MG63 (cell line): ENCODE measurements at places on chromosomes 7 and 10. TPM values are rescaled to one million over a fixed set of nuclear protein-coding genes. Genes with fewer than 3 reads are reported as not detected.

DNA sequence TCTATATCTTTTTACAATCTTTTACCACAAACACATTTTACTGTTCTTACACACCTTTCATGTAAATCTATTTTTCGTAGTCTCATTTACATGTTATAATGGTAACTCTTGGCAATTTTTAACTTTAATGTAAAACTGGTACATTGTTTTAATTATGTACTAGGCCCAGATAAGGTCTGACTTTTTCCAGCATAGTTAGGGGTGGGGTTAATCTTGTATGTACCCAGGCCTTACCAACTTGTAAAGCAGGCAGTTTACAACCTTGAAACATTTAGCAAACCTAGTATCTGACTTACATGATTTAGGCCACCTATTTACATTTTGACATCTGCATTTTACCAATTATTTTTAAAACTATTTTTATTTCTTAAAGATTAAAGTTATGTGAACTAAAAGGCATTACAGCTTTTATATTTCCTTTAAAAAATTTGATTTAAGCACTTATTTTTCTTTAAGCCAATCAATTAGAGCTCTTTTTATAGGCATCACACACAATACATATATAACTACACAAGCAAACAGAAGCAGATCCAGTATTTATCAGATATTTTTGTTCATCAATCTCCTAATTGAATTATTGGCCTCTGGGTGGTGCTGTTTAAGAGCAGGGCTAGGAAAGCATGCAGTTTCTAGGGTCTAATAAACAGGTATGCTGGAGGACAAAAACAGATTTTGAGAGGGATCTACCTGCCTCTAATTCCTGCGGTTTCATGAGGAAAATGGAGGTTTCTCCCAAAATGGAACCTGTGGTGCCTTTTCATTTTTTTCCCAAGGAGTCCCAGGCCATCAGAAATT is 19.7 kb upstream of the CROT start:
- no peak for DNase-seq

DNA sequence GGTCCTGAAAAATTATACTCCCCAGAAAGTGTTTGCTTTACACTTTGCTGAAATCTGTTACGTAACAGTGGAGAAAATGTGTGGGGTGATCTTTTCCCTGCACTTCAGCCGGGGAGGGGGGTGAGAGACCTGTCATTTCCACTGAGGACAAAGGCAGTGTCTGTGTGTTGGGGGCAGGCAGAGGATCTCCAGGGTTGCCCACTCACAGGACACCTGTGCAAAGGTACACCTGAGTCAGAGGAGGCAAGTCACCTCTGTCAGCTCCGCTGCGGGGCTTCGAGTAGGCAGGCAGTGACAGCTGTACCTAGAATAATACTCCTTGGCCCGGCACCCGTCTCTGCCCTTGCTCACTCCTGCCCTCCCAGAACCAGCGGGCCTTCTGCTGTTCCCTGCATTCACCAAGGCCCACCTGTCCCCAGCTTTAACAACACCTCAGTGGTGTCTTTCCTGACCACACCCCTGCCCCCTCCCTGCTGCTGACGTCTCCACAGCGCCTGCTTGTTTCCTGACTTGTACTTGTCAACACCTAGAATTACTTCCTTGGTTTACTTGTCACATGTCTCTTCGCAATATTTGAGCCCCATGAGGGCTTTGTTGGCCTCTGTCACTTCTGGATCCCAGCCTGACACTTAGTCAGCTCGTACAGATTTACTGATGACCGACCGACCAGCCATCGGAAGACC is 159.2 kb downstream of the NEURL1 start:
- no peak for DNase-seq

DNA sequence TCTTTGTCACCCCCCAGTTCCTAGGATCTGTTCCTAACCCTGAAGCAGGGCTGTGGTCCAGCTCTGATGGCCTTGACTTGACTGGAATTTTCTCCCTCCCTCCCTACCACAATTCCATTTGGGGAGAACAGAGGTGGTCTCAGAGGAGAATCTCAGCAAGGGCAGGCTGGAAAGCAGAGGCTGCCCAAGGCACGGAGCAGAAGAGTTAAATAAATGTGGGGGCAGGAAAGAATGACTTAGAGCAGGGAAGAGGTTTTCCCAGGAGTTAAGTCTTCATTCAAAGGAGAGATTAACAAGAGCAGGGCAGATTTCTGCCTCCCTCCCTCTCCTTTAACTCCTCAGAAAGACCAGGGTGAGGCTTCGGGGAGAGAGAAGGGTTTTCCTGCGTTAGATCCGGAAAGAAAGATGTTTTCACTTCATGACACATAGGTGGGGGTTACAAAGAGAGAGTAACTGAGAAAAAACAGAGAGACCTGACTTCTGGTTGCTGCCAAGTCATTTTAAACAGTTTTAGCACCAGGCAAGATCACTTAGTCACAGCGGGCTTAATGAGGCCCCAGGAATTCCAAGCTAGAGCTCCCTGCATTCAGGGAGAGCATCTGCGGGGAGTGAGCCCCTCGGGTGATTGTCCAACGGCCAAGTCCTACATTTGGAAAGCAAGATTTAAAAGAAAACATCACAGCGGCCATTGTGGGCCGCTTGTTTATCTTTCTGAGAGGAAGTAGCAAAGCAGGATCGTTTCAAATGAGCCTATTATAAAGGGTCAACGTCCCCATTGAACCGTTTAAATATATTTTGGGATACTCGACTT is 78.7 kb downstream of the ARHGAP22 start:
- peak; percentile 68 for DNase-seq

GRCh38 chr10:20668985-20669384 is 228.1 kb downstream of the NEBL start:
- DNase-seq = no peak

DNA sequence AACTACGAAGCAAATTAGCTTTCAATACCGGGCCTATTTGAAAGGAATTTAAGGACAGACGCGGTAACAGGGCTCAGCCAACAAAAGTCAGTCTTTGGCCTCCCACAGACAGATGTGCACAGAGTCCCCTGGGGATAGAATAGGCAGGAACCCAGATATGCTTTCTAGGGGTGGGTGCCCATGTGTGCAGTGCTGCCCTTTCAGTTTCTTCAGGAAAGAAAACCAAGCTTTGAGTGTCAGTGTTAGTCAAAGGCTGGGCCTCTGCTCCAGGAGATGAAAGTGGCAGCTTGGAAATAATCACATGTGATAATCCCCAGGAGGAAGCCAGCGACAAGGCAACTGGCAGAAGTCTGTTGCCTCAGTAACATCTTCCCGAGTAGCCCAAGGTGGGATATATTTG is 43.8 kb upstream of the CSTF2T start:
- no peak for DNase-seq

- DNase-seq = no peak
Observed at GRCh38 chr10:117346574-117346973, 28.7 kb downstream of the PDZD8 start.

DNA sequence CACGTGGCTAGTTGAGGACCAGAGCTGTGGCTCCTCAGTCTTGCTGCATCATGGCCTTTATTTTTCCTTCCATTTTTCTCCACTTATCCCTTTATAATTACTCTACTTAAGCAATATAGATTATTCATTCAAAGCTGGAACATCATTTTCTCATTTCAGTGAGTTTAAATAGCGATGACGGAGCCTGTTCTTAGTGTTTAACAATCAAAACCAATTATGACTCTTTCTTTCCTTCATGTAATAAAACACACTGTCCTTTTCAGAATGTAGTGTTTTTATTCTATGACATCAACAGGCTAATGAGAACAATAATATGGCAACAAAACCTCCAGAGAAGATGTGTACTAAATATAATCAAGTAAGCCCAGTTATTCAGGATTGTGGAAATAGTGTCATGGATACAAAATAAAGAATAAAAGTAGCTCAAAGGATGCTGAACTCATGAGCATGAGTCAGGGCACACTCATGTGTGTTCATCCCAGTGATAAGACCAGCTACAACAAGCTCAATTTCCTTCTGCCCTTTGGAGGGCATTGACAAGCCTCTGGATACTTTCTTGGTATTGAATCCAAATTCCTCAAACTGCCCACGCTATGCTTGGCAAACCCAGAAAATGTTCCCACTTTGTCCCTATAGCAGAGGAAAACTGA is 188.4 kb downstream of the CYP26A1 start:
- peak; percentile 19 for DNase-seq

The BTBD16 gene
- not detected in 2 replicates for total RNA-seq

The NODAL gene
- not detected in 2 replicates for total RNA-seq

The PIP gene
- total RNA-seq = not detected in 2 replicates
